Activated CD4-positive, alpha-beta T cell treated with anti-CD3 and anti-CD28 coated beads, Interleukin-2, amount 50 U/mL, for 16 hours (primary cell): ENCODE measurements at places on chromosomes 12 and 14.

DNA sequence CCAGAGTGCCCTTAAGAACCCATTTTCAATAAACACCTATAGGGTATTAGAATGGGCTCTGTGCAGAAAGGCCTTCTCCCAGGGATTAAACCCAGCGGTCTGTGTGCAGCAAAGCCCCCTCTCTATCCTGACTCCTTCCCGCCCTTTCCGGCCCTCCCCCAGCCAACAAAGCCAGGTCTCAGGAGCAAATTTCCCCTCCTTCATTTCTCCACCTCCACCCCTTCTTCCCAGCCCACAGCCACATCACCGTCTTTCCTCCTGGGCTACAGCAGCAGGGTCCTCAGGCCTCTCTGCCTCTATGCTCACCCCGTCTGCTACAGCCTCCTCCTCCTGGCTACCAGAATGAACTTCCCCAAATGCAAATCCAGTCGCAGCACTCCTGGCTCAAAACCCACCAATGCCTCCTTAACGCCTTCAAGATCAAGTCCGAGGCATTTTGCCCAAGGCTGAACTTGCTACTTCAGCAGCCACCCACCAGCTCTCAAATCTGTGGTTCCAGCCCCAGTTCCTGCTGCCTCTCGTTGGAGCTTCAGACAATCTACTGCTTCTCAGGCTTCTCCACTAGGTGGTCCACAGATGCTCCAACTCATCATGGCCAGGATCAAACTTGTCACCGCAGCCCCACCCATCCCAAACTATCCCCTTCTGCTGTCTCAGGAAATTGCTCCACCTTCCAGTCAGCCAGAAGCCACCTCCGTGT is 134.8 kb downstream of the BCL11B start:
- DNase-seq: no peak

DNA sequence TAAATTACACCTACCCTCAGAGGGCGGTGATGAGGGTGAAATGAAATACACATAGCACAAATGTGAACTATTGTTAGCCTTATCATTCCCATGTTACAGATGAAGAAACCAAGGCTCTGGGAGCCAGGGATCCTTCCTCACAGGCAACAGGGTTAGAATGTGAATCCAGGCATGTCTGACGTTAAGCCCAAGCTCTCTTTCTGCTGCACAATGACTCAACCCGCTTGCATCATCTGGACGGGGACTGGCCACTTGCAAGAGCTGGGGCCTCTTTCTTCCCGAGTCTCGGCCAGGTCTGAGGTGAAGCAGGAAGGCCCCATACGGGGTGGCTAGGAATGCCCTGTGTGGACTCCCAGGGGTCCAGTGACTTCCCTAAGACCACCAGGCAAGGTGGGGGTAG is 105.2 kb downstream of the RBM19 start:
- no peak for DNase-seq

GRCh38 chr14:67618617-67619063 is 1.1 kb upstream of the ARG2 start:
- peak; percentile 69 for DNase-seq

DNA sequence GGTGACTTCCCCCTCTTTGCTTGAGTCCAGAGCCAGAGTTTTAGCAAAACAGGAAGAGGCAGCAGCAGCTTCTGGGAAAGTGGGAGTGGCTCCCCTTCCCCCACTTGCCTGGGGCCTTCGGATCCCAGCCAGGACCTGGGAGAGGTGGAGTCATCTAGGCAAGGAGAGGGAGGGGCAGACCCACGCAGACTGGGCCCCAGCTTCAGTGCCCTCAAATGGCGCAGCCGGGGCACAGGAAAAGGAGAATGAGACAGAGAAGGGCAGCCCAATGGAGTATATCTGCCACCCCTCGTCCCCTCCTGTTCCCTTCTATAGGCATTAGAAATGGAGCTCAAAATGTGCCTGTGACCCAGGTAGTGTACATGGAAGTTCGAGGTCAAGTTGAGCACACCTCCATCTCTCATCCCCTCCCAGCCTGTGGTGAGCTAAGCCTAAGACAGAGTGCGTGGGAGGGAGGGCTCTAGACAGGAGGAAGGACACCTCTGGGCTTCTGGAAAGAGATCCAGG is 9.3 kb upstream of the HDAC7 start:
- no peak for DNase-seq

DNA sequence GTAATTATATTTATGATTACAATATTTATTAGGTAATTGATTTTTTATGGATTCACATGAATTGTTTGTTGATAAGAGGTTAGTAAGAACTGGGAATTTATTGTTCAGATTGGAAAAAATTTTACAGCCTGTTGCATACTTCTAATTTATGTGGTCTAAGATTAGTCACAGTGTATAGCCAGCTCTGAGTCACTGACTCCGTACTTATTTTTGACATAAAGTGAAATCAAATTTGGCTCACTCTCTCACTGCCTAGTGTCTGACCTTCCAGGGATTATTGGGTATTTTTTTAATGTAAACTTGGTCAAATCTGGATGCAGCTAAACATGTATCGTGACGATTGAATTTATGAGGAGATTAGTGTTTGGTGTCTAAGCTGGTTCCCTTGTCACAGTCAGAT is 109.3 kb downstream of the PTPRQ start:
- no peak for DNase-seq

GRCh38 chr12:117832459-117833457 is 136.0 kb downstream of the KSR2 start:
- DNase-seq: no peak

DNA sequence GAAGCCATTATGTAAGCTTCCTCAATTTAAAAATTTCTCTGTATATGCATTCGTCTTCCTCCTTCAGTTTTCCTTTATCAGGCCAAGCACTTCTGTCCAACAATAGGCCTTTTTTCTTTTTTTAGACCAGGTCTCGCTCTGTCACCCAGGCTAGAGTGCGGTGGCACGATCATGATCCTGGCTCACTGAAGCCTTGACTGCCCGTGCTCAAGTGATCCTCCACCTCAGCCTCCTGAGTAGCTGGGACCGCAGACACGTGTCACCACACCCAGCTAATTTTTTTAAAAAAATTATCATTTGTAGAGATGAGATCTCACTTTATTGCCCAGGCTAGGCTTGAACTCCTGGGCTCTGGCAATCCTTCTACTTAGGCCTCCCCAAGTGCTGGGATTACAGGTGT is 25.8 kb downstream of the TAOK3 start:
- no peak for DNase-seq

DNA sequence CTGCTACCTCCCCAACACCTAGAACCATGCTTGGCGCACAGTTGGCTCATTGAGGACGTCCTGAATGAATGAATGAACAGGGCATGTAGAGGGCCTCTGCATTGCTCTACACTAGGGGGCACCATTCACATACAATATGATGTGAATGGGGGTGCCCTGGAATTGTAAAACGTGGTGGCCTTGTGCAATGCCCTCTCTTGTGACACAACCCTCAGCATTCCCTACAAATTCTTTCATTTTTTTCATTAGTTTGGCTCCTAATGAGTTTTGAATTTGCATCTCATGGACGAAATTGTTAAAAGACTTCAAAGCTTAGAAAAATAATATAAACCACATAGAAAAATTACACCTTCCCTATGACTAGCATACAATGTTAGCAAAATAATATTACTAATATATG is 2.3 kb upstream of the DIO2 start:
- peak; percentile 32 for DNase-seq

DNA sequence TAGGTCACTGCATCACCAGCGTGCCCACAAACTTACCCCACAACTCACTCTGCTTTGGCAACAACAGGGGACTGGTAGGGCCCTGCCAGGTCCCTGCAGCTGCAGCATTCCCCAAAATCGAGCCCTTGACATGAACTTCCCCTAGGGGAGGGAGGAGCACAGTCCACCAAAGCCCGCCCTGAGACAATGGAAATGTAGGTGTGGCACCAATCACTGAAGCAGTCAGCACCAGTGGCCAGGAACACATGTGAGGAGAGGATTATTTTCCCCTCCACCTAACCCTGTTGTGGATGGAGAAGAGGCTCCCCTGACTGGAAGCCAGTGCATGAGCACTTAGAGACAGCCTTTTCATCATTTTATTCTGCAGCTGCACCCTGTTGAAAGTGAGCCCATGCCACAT is 573.8 kb downstream of the SOX5 start:
- DNase-seq: no peak

DNA sequence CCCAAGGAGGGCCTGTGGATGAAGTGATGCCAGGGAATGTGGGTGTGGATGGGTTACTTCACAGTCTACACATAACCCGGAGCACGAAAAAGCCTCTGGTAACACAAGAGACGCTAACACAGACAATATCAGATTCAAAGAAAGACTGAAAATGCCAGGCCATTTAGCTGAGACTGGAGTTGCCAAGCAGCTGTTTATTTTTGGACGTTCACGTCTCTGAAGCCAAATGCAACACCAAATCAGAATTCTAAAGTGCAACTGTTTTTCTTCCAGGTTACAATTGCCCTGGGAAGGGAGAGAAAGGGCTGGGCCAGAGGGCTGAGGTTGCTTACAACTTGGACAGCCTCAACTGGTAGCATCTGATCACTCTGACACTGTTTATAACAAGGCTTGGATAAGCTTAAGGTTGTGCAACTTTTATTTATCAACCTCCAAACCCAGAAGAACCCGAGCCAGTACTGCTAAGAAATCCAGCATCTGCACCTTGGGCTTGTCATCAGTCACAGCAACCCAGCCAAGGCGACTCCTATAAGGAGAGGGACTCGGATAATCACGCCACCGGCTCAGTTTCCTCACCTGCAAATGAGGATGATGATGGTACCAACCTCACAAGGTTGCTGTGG is 24.8 kb downstream of the NUAK1 start:
- DNase-seq: no peak

DNA sequence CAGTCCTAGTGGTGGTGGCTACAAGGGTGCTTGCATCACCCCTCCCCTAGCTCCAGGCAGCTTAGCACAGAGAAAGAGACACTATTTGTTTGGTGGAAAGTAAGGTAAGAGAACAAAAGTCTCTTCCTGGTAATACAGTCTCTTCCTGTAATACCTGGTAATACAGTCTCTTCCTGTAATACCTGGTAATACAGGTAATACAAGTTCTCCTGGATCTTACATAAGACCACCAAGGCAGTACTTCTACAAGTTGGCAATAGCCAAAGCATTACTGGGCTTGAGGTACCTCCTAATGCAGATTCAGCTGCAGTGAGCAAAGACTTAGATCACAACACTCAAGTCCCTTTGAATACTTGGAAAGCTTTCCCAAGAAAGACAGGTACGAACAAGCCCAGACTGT is 77.0 kb downstream of the CATSPERB start:
- DNase-seq: no peak

DNA sequence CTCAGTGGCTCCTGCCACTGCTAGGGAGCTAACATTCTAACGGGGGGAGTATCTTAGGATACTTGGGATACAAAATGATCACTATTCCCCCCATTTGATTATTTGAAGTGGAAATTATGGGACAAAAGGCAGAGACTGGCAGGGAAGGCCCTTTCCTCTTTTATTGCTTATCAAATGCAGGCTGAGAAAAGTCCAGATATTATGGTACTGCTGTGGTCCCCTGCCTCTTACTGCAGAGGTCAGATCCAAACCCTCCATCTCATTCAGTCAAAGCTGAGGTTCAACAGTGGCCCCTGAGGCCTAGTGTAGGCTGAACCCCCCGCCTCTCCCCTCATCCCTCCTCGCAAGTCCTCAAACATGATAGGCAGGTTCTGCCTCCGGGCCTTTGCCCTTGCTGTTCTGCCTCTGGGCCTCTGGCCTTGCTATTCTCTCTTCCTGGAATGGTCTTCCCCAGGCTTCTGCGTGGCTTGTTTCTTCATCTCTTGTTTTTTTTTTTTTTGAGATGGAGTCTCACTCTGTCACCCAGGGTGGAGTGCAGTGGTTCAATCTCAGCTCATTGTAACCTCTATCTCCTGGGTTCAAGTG is 34.2 kb downstream of the KRT80 start:
- DNase-seq: no peak

GRCh38 chr12:40734276-40734675 is 42.0 kb downstream of the CNTN1 start:
- DNase-seq: no peak
